CD4-positive, alpha-beta T cell treated with Interleukin-15 for 1 hour (primary cell): ENCODE measurements at places on chromosomes 11 and 22.

- no peak for DNase-seq
Measured at GRCh38 chr22:48786679-48786996, 1041.0 kb downstream of the BRD1 start.

DNA sequence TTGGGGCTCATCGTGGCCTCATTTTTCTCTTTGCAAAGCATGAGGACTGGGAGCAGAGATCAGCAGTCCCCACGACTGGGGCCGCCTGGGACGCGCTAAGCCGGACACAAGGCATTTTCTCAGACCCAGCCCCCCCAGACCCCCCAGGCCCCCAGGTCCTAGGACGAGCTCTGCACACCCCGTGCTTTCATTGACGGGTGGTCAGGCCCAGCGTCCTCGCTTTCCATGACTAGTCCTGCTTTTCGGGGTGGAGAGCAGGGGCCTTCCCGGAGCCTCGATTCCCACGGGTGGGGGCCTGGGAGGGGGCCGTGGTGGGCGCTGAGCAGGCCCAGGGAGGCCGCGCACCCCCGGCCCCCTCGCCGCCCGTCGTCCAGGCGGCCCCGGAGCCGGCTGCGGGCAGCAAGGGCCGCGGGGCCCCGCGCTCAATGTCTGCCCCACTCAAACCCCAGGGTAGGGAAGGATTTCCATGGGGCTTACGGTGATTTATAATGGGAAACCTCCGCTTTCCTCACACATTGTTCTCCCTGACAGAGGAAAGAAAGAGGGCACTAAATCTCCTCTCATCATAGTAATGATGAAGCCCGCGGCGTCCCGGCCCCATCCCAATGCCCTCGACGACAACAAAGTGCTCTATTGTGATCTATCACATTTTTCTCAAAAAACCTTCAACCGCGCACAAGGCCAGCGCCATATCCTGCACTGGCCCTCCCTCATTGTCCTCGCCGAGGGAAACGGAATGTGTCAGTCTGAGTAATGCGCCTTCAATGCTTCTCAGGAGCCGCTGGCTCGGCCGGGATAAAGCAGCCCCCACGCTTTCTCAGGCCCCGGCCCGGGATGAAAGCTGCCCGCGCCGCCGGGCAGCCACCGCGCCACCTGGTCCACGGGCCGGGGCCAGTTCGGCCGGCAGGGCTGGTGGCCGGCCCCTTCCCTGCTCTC, 10.4 kb upstream of the LINC01488 start:
- DNase-seq = no peak

DNA sequence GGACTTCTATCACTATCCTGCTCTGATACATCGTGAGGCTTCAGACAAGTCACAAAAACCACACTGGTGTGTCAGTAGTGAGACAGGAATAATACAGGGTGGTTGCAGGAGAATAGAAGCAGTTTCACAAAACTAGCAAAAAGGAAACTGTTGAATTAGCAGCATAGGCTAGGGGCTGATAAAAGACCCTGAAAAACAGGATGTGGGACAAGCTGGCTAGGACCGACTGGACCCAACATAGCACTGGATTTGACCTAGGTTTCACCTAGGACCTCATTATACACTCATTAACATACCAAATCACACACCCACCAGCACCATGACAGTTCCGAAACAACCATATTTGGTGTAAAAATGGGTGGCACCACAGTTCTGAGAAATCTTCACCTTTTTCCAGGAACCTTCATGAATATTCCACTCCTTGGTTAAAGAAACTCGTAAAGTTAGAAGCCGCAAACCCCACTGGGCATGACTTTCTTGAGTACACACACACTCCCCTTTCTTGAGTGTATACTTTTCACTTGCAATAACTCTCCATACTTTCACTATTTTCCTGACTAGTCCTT, 76.2 kb downstream of the SLC1A2 start:
- DNase-seq = peak; percentile 46

- DNase-seq = no peak
Measured at GRCh38 chr11:46521961-46522681, 71.7 kb downstream of the AMBRA1 start.

DNA sequence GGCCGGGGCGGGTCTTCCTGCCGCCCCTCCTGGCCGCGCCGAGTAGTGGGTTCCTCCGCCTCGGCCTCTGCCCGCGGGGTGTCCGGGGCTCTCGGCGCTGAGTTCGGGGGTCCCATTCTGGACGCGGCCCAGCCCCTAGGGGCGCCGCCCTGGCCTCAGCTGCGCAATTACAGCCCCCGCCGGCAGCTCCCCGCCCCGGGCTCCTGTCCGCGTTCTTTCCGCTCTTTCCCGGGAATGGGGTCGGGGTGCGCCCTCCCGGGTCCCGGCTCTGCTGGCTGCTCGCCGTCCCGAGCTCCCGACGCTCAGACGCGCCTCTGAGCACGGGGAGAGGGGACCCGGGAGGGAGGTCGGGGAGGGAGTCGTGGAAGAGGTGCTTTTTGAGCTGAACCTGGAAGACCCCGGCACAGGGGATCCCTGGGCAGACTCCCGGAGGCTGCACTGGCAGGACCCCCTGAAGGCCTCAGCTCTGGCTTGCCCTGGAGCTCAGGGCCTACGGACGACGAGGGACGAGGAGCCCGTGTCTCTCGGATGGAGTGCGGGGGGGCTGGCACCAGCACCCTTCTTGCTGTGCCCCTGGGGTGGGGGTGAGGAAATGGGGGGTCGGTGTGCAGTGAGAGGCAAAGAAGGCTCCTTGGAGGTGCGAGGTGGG, 558 bp downstream of the TSPAN4 start:
- no peak for DNase-seq

DNA sequence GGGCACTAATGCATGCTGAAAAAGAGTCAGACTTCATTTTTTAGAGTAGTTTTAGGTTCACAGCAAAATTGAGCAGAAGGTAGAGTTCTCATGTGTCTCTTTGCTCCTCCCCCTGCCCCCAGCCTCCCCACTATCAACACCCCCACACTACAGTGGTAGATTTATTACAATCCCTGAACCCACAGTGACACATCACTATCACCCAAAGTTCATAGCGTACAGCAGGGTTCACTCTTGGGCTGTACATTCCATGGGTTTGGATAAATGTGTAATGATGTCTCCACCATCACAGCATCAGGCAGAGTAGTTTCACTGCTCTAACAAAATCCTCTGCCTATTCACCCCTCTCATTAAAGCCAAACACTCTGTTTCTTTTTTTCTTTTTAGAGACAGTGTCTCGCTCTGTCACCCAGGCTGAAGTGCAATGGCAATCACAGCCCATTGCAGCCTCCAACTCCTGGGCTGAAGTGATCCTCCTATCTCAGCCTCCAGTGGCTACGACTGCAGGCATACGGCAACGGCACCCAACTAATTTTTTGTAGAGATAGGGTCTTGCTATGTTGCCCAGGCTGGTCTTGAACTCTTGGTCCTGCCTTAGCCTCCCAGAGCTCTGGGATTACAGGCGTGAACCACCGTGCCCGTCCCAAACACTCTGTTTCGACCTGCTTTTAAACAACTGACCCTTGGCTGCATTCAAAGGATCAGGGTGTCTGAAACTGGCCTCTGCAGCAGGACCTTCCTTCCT, 4.1 kb downstream of the BEST1 start:
- DNase-seq = no peak
